Foreskin keratinocyte (primary cell): ENCODE measurements at places on chromosomes 4 and X. TPM values are rescaled to one million over a fixed set of nuclear protein-coding genes. Genes with fewer than 3 reads are reported as not detected.

- no peak for DNase-seq
Measured at GRCh38 chrX:107699616-107700015, 71.3 kb downstream of the PRPS1 start.

DNA sequence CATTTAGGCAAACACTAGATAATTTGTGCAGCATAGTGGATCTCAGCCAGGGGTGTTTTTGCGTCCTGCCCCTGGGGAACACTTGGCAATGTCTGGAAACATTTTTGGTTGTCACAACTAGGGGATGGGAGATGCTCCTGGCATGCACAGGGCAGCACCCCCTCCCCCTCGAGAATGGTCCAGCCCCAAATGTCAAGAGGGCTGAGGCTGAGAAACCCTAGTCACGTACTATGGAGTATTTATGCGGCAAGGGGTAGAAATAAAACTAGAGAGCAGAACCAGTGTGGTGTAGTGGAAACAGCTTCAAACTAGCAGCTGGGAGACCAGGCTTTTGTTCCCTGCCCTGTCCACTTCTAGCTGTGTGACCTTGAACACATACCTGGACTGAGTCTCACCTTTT lies 38.2 kb upstream of the CLCN4 start:
- no peak for DNase-seq

DNA sequence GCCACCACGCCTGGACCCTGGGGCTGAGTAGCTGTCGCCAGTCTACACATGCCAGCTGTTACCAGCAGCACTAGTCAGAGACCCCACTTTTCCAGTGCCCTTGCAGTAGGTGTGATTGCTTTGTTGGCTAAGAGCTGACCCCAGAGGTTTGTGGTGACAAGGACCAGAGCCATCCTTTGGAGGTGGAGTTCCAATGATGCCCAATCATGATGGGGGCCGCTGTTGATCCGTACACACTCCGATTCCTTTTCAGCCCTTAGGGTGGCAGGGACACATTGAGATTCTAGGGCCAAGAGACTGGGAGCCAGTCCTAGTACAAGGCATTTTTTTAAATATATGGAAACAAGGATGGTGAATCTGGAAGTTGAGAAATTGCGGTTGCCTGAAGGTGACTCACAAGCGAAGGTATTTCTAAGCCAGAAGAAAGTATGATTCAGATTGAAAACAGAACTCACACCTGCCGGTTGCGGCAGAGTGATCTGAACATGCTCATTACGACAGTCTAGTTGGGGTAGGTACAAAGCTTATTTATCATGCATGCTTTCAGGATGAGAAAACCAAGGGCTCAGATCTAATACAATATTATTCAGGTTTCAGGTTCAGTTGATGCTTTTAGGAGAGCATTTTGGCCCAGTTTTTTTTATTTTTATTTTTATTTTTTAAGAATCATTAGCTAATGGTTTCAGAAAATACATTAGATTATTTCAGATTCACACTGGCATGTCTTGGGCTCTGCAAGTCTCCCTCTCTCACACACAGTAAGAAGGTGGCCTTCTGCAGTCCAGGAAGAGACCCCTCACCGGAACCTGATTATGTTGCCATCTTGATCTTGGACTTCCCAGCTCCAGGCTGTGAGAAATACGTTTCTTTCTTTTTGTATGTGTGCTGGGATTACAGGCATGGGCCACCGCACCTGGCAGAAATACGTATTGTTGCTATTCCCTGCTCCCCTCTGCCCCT lies 43.4 kb downstream of the SHROOM2 start:
- peak; percentile 94 for DNase-seq

DNA sequence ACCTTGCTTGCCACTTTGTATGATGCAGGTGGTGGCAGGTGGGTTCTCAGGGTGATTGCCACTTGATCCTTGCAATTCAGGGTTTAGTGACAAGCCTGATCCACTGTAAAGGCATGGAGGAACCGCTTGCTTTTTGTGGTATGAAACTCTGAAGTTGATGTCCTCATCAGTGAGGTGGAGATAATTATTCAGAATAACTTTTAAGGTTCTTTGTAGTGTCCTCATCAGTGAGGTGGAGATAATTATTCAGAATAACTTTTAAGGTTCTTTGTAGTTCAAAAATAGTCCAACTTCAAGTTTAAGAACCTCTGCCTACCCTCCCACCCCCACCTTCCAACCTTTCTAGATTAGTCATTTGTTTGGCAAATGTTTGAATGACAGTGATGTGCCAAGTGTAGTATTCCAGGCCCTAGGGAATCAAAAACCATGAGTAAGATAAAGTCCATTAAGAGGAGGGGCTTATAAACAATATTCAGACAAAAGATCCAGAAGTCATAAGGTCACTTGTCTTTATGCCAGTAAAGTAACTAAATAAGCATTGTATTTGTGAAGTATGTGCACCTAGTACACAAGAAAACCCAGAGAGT lies 51.2 kb downstream of the DCUN1D4 start:
- DNase-seq, result no peak

- no peak for DNase-seq
Measured at GRCh38 chr4:80229128-80229527, 31.8 kb downstream of the PRDM8 start.

DNA sequence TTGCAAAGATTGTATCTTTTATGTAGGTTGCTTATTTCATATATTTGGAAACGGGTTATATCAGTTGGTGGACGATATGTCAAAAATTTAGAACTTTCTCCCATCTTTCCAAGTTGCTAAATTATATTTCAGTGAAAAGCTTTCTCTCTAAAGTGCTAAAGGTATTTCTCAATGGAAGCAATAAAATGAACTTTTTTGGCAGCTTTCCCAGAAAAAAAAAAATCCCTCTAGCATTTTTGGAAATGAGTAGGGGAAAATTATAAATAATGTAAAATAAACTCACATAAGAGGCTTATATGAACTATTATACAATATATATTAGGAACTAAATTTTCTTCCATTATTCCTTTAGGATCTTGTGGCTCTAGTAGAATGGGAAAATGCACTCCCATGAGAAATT lies 152.2 kb downstream of the GRID2 start:
- DNase-seq, result no peak

GRCh38 chrX:117376460-117376859 lies 740.1 kb downstream of the KLHL13 start:
- DNase-seq, result peak; percentile 33

DNA sequence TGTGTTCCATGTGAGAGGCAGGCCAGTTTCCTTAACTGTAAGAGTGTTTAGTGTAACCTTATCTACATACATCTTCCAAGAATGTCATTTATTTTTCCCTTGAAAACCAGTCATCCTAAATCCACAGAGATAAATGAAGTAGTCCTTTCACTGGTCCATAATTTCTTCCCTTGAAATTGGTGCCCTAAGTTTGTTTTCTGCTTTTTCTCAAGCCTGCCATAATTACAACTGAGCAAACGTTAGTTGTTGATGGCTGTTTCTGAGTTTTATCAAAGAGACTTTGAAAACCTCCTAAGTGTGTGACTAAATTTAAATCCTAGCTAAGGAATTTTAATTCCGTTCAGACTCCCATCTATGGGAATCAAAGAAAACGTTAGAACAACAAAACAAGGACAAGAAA lies 3.6 kb upstream of the TDO2 start:
- DNase-seq, result no peak

DNA sequence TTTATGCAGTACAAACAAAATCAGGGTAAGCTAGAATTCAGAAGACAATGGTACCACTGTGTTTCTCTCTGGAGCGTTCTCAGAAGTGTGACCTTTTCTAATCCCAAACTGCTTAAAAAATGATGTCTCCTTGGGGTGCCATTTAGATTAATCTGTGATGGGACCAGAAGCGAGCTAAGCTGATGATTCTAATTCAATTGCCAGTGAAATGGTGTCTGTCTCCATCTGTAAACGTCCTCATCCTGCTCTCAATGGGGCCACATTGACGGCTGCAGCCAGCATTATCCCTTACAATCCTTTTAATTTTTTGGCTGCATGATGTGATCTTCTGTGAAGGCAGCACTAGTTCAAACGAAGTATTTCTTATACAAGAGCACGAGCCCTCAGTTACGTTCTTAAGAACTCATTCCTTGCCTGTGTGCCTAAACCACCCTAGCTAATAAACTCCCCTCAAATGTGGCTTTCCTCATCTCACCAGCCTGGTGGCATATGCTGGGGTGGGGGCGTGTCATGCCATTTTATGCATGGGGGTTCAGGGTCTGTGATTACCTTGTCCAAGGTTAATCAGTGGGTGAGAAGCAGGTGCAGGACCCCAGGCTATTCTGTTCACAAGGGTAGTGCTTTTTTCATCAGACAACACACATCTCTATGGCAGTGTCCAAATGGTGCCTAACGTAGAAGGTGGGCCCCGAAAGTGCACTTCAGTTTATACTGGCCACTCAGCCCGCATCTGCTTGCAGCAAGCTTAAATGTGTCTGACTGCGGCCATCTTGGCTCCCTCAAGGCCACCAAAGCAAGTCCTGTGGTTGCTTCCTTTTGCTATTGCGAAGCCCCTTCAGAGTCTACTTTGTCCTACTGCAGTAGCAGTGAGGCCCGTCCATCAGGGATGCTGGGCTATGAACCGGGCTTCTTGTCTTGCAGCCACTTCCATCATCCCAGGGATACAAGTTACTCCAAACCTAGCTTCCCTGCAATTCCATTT lies 45.7 kb upstream of the SLC2A9 start:
- DNase-seq, result no peak

DNA sequence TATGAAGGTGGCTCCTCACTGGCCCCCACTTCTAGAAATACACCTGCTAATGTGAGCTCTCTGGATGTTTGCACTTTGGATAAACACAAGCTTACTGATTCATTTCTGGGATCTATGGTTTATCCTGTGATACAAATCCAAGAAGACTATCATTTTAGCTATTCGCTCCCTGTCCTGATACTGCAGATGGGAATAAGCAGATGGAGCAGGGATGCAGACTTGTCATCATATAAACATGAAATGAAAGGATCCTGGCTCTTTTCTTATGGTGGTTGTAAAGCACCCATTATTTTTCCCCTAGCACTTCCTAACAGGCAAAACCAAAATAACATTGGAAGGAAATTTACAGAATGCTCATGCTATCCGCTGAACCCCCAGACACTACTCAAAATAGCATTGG lies 162.9 kb upstream of the NOCT start:
- DNase-seq, result no peak

Gene DGKK
- polyA plus RNA-seq, result not detected in 2 replicates

Gene CTAG1A
- polyA plus RNA-seq, result not detected in 2 replicates
